ENCODE measurements at places on chromosomes 5 and 9.

DNA sequence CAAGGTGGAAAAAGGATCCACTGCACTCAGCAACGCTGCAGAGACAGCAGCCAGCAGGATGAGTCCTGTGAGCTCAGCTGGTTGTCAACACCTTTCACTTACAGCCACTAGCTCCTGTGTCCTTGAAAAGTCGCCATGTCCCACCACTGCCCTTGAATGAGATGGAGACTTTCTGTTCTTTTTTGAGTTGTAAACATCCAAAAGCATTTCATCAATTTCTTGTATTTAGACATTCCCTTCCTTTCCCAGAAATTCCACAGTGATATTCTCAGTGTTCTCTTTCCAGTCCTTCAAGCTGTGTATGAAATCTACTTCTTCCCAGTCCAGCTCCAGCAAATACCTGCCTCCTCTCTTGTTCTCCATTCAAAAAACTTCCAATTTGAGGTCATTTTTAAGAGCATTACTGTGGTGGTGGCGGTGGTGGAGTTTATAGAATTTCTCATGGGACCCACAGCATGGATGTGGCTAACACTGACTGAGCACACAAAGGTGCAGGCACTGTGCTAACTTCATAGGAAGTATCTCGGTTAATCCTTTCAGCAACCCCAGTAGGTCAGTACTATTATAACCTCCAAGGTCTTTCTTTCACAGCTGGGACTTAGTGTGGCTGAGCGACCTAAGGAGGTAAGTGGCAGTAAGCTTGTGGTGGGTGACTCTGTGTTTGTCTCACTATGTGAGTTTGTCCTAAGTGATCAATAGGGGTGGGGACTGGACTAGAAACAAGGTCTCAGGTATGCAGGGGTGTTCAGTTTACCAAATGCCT, 15.0 kb upstream of the GPX3 start:
- DNase-seq, result no peak

GRCh38 chr5:147859962-147860640, 18.4 kb upstream of the SCGB3A2 start:
- no peak for DNase-seq

GRCh38 chr5:159451197-159452052, 121.1 kb upstream of the IL12B start:
- no peak for DNase-seq

DNA sequence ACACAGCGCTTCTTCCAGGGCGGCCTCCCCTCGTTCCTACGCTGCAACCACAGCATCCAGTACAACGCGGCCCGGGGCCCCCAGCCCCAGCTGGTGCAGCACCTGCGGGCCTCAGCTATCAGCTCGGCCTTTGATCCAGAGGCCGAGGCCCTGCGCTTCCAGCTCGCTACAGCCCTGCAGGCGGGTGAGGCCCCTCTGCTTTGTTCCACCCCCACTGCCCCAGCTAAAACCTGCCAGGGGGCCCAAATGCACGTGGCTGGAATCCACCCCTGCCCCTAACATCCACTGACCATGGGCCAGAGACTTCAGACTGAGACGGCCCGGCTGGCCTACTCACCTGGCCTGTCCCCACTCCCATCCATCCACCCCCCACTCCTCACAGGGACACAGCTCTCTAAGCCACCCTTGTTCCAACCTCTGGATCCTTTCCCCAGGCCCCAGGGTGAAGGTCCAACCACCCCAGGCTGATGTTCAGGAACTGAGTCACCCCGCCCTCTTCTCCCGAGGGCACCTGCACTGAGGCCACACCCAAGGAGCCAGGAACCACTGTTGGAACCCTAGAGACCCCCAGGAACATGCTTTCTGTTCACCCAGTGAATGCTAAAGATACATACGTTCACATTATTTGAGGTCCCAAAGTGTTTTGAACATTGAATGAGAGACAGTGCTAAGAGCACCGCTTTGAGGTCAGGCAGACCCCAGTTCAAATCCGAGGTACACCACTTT, 18.9 kb upstream of the ASS1 start:
- no peak for DNase-seq

- no peak for DNase-seq
These were observed at the start of gene CD180 for GRCh38 chr5:67196537-67197059. CD180 (minus strand) TSS chr5:67196799; CDS start chr5:67196641, 158 bp downstream.

DNA sequence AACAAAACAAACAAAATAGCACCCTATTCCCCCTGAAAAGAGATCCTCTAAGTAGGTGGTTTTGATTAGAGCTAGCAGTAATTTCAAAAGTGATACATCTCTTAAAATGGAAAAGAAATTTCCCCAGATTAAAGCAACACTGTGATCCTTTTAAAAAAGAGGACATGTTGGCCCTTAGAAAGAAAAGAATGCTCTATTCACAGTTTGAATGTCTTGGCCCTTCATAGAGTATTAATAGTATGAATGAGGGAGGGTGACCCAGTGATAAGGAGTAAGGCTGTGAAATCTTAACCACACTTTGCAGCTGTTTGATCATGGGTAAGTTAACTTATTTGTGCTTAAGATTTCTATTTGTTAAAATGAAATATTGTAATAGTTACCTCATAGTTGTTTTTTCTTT, 467.7 kb upstream of the MEF2C start:
- DNase-seq, result no peak

- DNase-seq, result no peak
These were observed 33.9 kb downstream of the TAS2R1 start for GRCh38 chr5:9596171-9596780.

DNA sequence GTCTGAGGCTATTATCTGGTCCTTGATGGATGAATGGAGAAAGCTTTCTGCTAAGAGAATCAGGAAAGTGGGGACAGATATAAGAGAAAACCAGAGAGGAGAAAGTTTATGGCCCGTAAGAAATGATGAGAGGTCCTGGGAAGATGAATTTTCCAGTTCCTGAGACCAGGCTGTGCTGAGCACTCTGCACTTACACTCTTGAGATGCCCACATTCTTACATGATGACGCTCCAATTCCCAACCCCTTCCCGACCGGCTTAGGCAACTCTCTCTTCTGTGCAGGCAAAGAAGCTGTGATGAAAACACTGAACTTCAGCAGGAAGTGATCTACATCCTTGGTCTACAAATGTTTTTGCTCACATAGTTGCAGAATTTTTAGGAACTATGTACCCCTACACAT, 417.0 kb downstream of the ARHGEF28 start:
- DNase-seq, result no peak

DNA sequence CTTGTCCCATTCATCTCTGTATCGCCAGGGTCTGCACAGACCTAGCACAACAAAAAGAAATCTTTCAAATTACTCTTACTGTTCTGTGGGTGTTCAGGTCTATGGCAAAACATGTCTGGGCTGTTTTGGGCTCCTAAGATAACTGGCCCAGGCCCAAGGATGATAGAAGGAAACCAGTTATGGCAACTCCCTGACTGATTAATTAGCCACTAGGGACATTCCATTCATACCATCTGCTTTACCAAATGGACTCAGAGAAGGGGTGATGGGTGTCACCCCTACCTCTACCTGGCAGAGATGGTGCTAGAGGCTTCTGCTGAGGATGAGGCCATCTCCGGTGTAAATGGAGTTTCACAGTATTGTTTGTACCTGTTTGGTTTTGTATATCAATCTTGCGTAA, 1.9 kb downstream of the SLC31A2 start:
- no peak for DNase-seq

DNA sequence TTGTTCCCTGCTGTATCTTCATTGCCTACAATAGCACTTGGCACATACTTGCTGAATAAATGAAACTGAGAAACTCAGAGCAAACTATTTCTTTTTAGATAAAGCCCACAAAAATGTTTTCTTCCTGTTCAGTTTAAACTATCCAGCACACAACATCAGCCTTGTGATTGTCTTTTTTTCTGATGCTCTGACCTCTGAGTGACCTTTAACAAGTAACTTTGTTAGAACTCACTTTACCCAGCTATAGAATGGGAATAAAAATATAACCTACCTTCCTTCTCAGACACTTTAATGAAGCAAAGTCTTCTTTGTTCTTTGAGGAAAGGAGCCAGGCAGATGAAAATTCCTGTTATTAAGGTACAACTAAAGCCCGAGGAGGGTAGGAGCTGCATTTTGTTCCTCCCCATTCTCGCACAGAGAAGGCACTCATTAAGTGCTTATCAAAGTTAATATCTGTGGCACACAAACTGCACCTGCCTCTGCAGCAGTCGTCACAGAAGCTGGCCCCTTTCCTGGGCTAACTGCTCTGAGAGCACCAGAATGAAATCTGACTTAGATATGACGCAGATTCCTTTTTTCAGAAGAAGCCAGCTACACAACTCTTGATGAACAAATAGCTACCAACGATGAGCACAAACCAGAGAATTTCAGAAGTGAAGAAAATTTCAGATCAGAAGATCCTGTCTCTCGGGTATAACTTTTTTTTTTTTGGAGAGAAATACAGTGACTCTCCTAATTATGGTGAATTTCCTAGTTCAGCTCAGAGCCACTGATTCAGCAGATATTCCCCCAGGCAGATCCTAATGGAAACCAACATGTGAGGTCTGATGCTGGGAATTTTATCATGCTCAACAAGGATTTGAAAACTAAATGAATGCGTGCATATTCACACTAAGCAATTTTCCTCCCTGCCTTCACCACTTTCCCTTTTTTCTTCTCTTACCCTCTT, 31.0 kb upstream of the NR3C1 start:
- DNase-seq, result peak; percentile 58

GRCh38 chr5:175120412-175120811, 323.6 kb downstream of the DRD1 start:
- DNase-seq, result no peak

- no peak for DNase-seq
These were observed 755.2 kb upstream of the CDH10 start for GRCh38 chr5:25399878-25400480.

- DNase-seq, result no peak
These were observed 46.9 kb downstream of the NEURL1B start for GRCh38 chr5:172687940-172688339.

DNA sequence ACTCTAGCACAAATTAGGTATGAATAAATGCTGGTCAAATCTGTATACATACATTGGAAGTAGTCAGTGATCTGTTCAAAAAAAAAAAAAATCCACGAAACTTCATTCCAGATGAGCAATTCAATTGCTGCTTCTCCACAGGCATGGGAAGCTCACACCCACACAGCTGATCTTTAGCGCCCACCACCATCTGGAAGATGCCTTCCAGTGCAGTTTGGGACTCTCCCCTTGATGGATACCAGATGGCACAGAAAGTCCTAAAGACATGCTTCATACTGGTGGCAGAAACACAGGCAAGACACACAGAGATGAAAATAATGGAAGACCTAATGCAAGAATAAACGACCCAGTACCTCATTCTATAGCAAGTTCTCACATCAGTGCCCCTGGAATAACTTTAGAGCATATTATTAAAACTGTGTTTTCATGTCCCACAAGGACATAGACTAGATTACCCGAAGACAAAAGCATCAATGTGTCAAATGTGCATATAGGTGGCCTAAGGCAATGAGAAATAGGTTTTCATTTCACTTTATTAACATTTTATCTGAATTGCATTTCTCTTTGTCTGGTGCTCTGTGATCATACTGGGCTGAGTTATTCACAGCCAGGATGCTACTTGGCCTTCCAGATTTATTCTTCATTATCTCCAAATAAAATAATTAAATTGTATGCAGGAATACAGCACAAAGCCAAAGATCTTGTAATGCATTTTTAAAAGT, 135.4 kb upstream of the TAS2R1 start:
- DNase-seq, result no peak

- no peak for DNase-seq
These were observed 109.4 kb upstream of the TBCA start for GRCh38 chr5:77885519-77885918.

DNA sequence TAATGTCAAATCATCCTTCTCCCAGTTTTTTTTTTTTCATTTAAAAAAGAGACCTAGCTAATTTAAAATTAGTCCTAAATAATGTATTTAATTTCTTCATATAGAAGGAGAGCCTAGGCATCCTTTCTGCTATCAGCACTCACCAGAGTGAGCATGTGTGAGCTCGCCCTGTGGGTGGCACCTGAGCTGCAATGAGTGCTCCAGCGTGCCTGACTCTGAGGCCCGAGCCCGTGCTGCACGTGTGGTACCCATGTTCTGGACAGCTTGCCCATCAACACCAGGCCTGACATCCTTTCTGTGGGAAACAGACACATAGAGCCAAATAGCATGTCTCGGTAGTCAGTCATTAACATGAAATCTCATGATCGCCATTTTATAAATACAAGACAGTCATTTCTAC, 381.4 kb downstream of the DTWD2 start:
- DNase-seq, result no peak

DNA sequence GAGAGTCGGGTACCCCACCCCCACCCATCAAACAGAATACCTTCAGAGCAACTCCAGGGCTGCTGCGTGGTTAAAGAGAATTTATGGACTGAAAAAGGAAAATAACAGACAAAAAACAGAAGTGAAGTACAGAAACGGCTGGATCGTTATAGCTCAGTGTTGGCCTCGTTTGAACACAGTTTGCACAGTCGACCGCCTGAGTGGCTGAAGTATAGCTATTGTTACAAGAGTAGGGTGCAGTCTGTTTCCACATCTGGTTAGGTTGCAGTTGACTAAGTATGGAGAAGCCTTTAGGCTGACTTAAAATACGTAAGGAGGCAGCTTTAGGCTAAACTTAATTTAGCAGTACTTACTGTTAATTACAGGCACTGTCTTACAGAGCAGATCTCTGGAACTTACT, 121.2 kb downstream of the GCNT1 start:
- no peak for DNase-seq

GRCh38 chr5:116448870-116449427, 125.7 kb downstream of the SEMA6A start:
- DNase-seq, result no peak

- no peak for DNase-seq
These were observed 143.8 kb upstream of the DHFR start for GRCh38 chr5:80798633-80799032.

DNA sequence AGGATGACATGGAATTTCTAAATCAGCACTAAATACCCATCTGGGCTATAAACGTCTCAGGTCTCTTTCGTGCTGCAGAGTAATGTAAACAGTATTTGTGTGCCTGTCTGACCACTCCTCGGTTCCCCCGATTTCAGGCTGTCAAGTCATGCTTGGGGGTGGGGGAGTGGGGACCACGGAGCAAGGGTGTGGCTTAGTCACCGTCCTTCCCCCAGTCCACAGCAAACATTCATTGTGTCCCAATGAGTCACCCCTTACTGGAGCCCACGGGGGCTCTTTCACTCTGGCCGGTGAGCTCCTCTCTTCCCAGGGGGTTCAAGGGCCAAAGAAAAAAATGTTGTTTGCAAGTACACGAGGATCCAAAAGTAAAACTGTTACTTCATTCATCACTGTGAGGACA, 72.4 kb upstream of the ICE1 start:
- no peak for DNase-seq

Measured in effector CD4-positive, alpha-beta T cell (primary cell).